ENCODE measurements at places on chromosomes 12 and 14.

DNA sequence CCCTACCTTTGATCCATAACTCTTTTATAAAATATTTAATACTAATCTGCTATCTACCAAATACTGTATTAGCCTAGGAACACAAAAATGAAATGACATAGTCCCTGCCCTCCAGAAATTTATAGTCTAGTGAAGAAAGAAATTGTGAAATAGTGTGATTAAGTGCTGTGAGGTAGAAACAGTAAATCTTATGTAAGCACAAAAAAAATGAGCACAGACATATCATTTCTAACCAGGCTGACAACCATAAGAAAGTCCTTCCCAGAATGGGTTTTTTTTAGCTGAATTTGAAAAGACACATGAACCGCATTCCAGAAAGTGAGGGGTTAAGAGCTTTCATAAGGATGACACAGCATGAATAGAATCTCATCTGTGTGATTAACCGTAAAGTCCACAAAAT lies 145.9 kb downstream of the SOX5 start:
- DNase-seq, result peak; percentile 4

GRCh38 chr14:69342928-69343525 lies 55.1 kb downstream of the ERH start:
- no peak for DNase-seq

DNA sequence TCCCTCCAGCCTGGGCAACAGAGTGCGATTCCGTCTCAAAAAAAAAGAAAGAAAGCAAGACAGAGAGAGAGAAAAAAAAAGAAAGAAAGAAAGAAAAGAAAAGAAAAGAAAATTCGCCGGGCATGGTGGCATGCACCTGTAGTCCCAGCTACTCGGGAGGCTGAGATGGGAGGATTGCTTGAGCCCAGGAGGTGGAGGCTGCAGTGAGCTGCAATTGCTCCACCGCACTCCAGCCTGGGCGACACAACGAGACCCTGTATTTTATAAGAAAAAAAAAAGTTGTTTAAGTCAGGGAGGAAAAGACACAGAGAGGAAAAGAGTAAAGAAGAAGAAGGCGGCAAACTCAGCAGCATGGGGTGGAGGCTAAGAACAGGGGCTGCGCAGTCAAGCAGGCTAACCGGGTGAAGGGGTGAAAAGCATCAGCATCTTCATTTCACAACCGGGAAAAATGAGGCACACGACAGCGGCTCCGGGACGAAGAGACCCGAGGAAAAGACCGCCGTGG lies 557 bp upstream of the FICD start:
- no peak for DNase-seq

DNA sequence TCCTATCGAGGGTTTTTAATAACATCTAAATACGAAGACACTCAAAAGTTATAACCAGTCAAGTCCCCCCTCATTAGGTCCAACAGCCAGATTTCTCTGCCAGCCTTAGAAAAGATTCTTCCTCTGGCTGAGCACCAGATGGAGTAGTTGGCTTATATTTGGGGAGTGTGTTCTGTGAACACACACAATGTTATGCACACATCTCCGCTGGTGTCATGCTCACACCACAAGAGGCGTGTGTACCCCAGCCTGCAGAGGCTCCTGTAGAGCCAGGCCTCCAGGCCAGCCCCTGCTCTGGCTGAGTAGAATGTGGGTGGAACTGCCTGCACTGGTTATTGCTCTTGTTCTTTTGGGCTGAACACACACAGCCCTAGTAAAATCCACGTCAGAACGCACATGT lies 64.0 kb downstream of the PIWIL1 start:
- no peak for DNase-seq

- DNase-seq, result no peak
Measured at GRCh38 chr12:21992823-21993222, 51.6 kb upstream of the ABCC9 start.

DNA sequence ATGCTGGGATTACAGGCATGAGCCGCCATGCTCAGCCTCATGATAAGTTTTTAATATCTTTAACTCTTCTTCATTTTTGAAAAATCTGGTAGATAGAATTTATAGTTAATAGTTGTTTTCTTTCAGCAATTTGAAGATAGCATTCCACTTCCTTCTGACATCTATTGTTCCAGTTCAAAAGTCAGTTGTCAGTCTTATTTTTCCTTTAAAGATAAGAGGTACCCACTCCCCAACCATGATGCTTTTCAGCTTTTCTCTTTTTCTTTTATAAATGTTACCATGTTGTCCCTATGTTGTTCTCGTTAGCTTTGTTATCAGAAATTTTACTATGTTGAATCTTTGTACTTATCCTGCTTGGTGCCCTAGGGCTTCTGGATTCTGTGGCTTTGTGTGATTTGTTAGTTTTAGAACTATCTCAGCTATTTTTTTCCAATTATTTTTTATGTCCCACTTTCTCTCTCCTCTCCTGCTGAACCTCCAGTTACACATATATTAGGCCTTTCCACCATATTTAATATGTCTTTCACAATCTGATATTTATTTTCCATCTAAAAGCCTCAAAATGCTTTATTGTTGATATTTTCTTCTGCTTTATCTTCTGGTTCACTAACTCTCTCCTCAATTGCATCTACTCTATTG lies 181.6 kb upstream of the FOXN3 start:
- DNase-seq, result peak; percentile 17

DNA sequence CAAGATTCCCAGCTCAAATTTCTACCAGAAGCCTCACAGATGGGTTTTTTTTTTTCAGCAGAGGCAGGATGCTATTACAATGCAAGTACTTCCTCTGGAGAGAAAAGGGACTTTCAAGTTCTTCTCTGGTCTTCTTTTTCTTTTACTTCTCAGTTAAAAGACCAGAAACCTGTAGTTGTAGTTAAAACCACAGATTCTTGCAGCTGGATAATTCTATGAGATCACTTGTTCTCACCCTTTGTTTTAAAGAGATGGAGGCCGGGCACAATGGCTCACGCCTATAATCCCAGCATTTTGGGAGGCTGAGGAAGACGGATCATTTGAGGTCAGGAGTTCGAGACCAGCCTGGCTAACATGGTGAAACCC lies 47.6 kb upstream of the OVCH1 start:
- DNase-seq, result no peak

DNA sequence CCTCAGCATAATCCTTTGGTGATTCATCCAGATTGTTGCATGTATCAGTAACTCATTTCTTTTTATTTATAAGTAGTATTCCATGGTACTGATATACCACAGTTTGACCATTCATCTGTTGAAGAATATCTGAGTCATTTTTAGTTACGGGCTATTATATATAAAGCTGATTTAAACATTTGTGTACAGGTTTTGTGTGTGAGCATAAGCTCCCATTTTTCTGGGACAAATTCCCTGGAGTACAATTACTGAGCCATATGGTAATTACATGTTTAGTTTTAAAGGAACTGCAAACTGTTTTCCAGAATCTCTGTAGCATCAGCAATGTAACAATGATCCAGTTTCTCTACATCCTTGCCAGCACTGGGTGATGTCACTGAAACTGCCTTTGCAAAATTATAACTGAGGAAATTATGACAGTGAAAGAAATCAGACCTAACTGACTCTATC lies 236.2 kb upstream of the KRR1 start:
- peak; percentile 84 for DNase-seq

DNA sequence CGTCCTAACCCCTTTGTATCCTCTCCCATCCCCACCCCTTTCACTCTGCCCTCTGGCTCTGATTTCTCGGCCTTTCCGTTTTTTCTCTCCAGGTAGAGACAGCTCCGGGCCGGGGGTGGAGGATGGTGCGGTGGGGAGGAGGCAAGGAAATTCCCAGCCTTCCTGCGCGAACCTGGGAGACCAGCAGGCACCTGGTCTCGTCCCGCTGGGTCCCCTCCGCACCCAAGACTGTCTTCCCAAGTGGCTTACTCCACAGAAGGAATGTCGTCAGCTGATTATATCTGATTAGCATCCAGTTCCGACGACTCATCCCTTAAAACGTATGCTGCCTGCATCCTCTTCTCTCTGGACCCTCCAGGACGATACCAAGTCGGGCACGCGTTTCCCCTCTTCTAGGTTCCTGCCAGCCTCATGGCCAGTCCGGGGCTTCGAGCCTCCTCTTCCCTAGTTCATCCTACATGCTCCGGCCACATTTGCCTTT lies 42.2 kb upstream of the CAPRIN2 start:
- DNase-seq, result peak; percentile 45

- no peak for DNase-seq
Measured at GRCh38 chr14:78048120-78048519, 122.1 kb upstream of the NRXN3 start.

DNA sequence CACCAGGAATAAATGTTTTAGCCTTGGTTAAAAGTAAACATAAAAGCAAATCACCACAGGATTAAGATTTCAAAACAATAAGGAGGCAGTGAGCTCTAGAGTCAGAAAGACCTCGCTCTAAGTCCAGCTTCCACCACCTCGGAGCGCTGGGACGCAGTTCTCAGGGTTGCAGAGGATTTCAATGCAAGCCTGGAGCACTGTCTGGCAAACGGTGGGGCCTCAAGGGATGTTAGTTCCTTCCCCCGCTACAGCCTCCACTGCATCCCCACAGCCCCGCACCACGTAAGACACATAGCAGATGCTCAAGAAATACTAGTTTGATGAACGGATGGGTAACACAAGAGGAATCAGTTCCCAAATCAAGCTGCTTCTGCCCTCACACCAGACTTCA lies 39.3 kb upstream of the TMCC3 start:
- no peak for DNase-seq

GRCh38 chr12:19129486-19130223 lies at the start of gene PLEKHA5:
Gene PLEKHA5, plus strand, starts transcription at chr12:19129733. Its CDS starts 67 bp downstream, at chr12:19129800.
- peak; percentile 79 for DNase-seq

- DNase-seq, result peak; percentile 90
Measured at GRCh38 chr12:47082796-47083621, 3.2 kb upstream of the AMIGO2 start.

- no peak for DNase-seq
Measured at GRCh38 chr12:15731940-15732339, 57.2 kb downstream of the EPS8 start.

GRCh38 chr12:107275530-107275929 lies 182.2 kb upstream of the CRY1 start:
- DNase-seq, result no peak

DNA sequence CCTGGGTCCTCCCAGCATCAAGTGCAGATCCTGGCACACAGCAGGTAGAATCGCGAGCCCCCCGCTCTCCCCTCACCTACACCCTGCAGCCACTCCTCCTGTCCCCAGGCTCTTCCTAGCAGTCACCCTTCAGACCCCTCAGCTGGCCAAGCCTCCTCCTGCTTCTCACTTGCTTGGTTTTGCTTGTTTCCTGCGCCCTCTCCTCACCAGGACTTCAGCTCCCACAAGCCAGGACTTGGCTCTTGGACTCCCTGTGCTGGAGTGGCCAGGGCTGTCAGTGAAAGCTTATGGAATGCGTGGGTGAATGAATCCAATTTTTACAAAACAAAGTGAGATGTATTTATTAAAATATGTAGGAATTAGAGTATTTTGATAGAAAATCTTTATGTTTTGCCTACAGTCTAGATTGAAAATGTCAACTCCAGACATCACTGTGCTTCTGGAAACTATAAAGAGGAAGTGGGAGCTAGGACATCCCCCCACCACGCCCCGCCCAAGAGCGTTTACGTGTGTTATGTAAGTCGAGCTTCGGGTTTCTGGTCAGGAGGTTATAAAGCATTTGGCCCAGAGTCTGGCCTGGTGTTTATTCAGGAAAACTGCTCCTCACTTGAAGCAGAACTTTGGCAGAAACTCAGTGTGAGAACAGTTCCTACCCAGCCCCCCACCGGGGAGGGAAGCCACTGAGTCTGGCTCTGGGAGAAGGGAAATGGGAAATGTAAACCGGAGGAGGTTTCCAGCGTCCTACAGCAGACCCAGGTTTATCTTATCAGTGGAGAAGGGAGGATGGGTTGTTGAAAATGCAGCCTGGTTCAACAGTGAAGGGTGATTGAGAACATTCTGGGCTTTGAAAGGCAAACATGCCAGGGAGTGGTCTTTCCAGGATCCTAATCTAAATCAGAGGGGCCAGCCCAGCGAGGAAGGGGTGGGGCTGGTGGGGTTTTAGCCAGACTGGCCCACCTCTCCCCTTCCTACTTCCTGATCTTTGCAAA lies 8.8 kb downstream of the ALDH2 start:
- peak; percentile 46 for DNase-seq

- DNase-seq, result no peak
Measured at GRCh38 chr14:91095178-91095577, 18.7 kb upstream of the DGLUCY start.

DNA sequence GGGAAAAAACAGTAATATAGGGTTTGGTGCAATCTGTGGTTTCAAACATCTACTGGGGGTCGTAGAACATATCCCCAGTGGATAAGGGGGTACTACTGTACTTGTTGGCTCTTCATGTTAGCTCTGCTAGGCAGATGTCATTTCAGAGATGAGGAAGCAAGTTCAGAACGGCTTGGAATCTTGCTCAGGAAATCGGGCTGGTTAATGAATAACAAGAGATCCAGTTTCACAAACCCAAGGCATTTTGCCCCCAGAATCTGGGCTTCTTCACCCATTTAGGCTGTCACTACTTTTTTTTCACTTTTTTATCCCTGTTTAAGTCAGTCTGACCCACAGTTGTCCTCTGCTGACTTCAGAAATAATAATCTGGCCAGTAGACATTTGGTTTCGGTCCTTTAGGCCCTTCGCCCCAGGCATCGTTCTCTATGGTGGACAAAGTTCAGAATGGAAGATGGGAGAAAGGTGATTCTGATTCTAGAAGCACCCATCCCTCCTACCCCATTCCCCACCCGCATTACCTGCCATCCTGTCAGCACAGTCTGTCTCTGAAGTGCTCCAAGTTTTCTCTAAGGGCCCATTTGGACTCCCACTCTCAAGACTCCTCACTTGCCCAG lies 4.5 kb downstream of the SUOX start:
- no peak for DNase-seq

- DNase-seq, result no peak
Measured at GRCh38 chr12:130142736-130143135, 19.5 kb upstream of the FZD10 start.

GRCh38 chr12:120132863-120133385 lies 16.4 kb upstream of the RAB35 start:
- no peak for DNase-seq

All from fibroblast of skin of abdomen (primary cell).